Memory B cell (primary cell): ENCODE measurements at places on chromosomes 11 and 22.
A peak's percentile ranks its signal among the peaks of the same experiment; 100 is the strongest.

- DNase-seq: no peak
Measured at GRCh38 chr22:20107951-20108756, 7.8 kb upstream of the RANBP1 start.

- DNase-seq: no peak
Measured at GRCh38 chr11:100908746-100909145, 220.9 kb downstream of the PGR start.

DNA sequence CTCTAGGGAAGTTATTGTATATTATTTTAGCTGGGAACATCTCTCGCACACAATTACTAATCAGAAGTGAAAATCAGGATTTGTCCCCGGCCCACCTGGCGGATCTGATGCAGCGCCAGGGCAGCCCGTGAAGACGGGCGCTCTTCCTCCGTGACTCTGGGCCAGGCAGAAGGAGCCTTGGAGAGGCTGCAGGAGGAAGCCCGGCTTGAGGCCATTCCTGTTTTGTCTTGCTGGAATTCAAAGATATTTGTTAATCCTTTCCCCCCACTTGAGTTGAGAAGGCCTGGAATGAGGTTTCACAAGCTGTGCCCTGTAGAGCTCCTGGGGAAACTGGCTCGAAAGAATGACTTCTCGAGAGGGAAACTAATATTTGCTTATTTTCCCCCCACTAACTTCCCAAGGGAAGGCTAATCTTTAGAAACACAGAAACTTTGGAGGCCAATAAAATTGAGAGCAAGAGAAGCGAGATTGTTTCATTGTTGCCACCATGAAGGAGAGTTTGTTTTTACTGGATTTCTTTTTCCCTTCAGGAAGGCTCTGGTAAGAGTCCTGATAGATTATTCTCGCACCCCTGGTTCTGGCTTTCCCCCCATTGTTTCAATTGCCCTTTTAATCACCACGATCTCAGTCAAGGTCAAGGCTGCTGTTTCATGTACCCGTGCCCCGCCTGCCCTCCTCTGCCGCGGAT, 92.8 kb upstream of the SEPTIN5 start:
- DNase-seq: no peak

GRCh38 chr22:38315823-38316363, 1.3 kb downstream of the CSNK1E start:
- no peak for DNase-seq

GRCh38 chr11:93542811-93543229, 371 bp downstream of the SMCO4 start:
- no peak for DNase-seq

GRCh38 chr11:71342951-71343827, 90.8 kb upstream of the SHANK2 start:
- DNase-seq: no peak

GRCh38 chr22:46069521-46070214, 80.7 kb upstream of the PPARA start:
- DNase-seq: no peak

DNA sequence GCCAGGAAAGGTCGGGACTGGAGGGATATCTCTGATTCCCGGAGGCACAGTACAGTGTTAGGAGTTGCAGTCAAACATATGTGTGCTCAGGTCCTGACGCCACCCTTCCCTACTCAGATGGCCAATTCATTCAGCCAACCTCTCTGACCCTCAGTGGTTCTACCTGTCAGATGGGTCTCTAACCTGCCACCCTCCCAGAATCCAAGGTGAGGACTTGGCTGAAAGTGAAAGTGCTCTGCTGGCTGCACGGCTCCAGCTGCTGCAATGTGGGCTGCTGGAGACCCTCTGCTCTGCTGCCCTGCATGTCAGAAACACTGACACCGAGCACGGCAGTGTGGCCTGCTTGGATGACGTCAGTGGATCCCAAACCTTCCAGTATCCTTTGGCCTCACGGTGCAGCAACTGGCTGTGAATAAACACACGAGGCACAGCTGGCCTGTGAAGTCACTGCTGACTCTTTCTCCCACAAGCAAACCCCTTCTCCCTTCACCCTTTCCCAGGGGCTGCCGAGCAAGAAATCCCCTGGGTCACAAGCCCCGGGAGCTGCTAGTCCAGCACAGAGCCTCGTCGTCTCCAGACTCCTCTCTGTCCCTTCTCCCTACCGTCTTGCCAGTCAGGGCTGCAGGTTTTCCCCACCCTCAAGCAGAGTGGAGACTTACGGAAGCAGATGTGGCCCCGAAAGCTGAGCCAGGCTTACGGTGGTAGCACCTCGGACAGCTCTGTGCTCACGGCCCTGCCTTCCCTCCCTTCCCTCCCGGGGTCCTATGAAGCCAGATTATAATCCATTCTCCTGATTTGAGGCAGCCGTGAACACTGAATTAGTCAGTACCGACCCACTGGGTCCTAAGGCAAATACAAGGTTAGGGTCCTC, 24.3 kb downstream of the KIAA0930 start:
- DNase-seq: no peak

- DNase-seq: no peak
Measured at GRCh38 chr11:26623076-26623659, 51.1 kb upstream of the MUC15 start.

DNA sequence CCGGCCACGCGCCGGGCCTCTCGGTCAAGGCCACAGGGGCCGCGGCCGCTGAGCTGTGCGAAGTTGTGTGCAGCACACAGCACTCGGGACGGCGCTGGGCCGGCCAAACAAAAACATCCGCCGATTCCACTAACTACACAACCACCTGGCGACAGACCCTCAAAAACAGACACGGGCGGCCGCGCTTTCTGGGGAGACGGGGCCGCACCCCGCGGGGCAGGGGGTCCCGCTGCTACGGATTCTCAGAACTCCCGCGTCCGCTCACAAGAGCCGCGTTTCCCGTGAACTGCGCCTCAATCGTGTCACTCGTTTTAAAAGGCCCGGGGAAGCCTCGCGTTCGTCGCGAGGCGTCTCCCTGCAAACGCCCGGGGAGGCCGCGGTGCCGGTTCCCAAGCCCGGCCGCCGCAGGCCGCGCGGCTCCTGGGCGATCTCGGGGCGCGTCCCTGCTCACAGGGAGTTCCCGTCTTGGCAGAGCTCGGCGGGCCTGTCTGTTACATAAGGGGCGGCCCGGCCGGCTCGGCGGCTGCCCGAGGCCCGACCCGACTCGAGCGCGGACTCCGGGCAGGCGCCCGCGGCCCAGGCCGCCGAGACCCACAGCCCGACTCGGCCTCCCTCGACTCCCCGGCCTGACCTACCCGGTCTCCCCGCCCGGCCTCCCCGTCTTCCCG, 936 bp downstream of the BRD1 start:
- peak; percentile 61 for DNase-seq

DNA sequence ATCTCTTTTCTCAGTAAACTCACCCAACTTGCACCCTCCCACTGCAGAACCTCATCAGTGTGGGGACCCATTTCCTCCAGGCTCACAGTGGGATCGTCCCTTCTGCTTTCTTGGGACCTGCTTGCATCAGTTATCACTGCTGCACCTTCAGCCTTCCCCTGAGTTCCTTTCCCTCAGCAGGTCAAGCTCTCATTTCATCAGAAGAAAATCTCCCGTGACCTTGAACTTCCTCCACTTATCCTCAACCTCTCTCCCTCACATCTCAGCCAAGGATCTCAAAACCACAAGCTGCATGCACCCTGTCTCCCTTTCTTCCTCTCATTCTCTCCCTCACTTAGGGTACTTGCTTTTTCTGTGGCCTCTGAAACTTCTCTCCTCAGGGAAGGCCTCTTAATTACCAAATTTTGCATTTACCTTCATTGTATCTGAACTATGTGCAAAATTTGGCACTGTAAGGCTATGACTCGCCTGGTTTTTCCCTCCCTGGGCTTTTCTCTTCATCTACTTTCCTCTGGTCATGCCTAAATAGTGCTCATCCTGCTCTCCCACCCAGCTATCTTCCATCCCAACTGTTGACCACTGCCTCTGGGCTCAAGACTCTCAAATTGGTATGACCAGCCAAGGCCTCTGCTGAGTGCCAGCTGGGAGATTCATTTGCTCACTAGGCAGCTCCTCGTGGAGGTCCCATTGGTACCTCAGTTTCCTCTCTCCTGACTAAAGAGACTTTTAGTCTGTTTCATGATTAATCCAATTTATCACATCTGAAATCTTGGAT, 2.7 kb upstream of the RCE1 start:
- DNase-seq: no peak

DNA sequence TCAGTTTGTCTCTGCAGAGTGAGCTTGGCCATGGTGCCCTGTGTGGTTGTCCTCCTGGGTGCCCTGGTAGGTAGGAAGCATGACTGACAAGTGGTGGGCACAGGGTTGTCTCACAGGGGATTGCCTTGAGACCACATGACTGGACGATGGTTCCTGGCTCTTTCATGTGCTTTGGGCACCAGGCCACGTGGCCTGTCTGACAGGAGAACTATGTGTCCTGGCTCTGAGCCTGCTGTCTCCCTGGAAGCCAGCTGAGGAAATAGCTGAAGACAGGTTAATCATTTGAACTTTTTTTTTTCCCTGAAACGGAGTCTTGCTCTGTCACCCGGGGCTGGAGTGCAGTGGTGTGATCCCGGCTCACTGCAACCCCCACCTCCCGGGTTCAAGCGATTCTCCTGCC, 93.2 kb downstream of the LDLRAD3 start:
- DNase-seq: no peak

DNA sequence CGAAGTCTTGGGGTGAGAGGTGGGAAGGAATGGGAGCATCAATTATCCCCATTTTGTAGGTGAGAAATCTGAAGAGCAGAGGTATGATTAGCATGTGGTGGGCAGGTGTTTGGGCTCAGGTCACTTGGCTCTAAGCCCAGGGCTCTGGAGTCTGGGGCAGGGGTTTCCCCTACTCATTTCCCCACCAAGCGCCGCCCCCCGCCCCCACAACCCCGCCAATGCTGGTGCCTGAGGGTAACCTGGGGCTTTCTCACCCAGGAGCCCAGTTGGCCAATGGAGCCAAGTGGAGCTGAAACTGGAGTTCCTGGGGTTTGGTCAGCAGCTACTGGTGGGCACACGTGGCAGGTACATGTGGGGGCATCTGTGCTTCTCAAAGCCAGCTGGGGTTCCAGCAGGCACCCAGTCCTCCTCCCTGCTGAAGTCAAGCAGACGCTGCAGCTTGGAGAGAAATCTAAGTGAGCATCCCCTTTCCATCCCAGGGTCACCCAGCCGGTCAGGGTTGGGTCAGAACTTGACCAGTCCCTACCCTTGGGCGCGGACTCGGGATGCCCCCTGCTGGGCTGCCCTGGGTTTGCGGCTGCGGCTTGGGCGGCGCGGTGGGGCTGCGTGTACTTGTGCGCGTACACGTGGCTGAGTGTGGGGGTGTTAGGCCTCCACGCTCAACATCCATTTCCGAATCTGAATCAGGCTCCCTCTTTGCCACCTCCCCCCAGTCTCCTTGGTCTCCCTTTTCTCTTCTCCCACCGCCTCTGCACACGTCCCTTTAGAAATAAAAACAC, 1.7 kb upstream of the CHRM1 start:
- DNase-seq: no peak

DNA sequence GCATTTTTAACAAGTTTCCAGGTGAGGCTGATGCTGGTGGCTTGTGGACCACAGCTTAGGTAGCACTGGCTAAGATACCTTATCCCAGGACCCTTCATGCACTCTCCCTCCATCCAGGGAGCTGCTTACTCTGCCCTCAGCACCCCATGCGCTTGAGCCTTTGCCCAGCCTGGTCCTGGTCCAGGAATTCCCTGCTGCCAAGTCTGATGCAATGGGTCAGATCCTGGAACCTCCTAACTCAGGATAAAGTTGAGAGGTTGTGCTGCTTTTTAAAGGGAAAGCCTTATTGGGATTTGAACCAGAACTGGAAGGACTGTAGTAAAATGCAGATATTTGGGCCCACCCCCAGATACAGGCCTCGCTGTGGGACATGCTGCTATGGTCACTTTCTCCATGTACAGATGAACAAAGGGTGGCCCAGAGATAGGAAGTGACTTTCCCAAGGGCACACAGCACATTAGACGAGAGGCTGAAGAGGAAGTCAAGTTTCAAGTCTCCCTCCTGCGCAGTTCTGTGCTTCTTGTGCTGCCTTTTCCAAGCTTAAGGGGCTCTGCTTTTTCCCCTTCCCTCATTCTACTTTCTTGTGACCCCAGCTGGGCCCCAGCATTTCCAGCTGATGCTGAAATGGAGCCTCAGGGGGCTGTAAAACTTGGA, 824 bp upstream of the LGALS12 start:
- DNase-seq: no peak

GRCh38 chr22:30985561-30986208, 16.6 kb downstream of the TUG1 start:
- no peak for DNase-seq

- no peak for DNase-seq
Measured at GRCh38 chr11:109130910-109131309, 291.1 kb upstream of the C11orf87 start.

DNA sequence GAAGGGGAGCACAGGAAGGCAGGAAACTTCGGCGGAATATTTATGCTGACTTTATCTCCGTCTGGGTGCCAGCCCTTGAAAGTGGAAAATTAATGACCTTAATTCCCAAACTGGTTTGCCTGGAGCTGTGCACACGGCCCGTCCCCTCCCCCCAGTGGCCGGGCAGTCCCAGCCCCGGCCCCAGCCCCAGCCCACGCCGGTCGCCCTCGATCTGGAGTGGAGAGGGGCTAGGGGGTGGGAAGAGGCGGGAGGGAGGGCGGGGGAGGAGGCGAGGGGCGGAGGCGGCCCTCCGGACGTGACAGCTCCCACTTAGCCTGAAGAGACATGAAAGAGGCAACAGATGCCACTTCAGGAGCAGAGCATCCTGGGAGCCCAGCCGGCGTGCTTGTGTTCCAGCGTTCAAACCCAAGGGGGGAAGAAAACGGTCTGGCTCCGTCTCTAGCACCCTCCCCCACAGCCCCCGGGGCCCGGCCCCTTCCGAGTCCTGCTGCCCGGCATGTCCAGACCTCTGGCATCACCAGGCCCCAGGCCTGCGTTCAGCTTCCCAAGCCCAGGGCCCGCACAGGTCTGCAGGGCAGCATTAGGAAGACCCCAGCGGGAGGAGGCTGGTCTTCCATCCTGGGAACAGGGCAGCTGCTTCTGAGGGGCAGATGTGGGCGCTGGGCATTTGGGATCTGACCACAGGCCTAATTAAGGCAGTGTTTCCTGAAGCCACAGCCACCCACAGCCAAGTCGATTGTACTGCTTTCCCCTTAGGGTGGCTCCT, 20.0 kb upstream of the LMO1 start:
- no peak for DNase-seq

DNA sequence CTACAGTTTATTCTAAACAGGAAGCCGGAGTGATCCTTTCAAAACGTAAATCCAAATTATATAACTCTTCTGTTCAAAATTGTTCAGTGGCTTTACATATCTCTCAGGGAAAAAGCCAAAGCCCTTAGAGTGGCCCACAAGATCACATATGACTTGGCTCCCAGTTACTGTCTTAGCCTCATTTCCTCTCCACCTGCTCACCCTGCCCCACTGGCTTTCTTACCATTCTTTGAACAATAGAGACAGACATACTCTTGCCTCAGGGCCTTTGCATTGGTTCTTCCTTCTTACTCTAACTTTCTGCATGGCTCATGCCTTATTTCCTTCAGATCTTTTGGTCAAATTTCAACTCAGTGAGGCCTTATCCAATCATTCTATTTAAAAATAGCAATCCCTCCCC, 52.1 kb downstream of the STIM1 start:
- DNase-seq: no peak

- DNase-seq: no peak
Measured at GRCh38 chr11:117962826-117963225, 23.4 kb upstream of the IL10RA start.

- DNase-seq: peak; percentile 19
Measured at GRCh38 chr11:34650528-34650927, 29.6 kb downstream of the EHF start.
